ENCODE measurements at places on chromosomes 3 and 15. TPM values are rescaled to one million over a fixed set of nuclear protein-coding genes. Genes with fewer than 3 reads are reported as not detected.

PLS1 gene
- 2.4 TPM for total RNA-seq

DNA sequence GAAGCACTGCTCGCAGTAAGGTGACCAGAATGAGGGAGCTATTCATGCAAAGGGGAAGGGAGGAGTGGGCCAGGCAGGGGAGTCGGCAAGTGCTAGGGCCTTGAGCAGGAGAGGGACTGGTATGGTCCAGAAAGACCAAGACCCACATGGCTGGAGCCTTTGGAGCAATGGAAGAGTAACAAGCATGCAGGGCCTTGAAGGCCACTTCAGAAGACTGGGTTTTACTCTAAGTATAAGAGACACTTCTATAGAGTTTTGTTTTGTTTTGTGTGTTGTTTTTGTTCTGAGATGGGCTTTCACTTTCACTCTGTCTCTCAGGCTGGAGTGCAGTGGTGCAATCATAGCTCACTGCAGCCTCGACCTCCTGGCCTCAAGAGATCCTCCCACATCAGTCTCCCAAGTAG is 42.0 kb downstream of the BFSP2 start:
- DNase-seq = no peak

GRCh38 chr3:96538186-96538585 is 276.2 kb upstream of the EPHA6 start:
- no peak for DNase-seq

DNA sequence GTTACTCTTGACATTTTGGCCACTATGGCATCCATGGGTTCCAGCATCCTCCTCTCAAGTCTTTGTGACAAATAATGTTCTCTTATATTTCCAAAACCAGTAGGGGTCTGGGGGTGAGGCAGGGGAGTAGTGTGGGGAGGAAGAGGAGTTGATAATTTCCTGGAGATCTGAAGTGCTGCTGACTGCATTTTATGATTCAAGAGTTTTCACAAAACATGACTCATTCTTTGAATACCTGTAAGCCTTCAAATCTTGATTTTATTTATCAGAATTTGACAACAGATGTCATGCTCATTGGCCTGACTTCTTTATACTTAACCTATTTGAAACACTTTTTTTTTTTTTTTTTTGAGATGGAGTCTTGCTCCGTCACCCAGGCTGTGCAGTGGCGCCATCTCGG is 98.8 kb upstream of the PLXND1 start:
- no peak for DNase-seq

GRCh38 chr3:63456901-63457300 is 178.8 kb downstream of the SYNPR start:
- DNase-seq = no peak

GRCh38 chr3:64176461-64176996 is 48.7 kb downstream of the PRICKLE2 start:
- no peak for DNase-seq

DNA sequence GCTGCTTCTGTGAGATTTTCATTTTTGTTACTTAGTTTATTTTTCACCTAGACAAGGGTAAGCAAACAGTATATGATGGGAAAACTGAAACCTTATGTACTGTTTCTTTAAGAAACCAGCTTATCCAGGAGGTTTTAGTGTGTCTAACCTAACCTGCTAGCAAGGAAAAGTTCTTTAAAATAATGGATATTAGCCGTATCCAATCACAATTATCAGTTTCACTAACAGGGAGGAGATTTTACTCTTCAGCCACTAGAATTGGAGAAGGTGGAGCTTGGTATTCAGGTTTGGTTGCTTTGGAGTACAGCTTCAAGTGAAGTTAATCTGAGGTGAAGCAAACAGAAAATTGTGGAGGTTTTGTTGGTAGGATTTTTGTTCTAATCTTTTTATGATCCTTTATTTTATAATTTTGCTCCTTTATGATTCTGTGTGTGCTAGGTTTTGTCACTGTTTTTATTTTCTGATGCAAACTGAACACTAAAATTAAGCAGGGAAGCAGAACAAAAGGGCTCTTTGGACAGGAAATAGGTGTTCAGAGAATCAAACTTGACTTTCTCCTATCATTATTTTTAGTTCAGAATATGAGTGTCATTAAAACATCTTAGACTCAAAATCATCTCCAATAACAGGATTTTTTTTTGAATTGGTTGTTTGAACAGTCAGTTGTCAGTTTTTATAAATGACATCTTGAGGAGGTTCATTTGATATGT is 13.0 kb downstream of the ZFAND6 start:
- DNase-seq = no peak

DNA sequence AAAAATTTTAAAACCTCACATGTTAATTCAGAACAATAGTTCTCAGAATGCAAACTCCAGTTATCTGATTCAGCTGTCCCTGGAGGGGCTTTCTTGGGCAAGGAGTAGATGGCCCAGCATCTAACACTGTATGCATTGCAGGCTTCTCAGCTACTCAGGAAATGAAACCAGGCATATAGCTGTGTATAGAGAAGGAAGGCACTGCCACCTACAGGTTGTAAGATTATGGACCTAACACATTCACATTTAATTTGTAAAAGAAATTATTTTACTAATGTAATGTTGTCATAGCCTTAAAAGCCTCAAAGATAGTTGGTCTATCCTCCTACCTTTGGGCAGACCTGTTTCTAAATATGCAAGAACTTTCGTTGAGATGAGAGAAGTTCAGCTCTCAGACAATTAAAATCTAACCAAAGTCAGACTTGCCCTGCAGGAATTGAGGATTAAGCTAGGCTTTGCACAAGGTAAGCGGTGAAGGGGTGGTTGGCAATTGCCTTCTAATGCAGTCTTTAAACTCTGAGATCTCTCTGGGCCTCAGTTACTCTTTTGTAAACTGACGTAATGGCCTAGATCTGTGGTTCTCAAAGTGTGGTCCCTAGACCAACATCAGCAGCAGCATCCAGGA is 132.8 kb upstream of the SLC24A5 start:
- peak; percentile 44 for DNase-seq

GRCh38 chr3:105580296-105580965 is 213.7 kb downstream of the ALCAM start:
- DNase-seq = no peak

DNA sequence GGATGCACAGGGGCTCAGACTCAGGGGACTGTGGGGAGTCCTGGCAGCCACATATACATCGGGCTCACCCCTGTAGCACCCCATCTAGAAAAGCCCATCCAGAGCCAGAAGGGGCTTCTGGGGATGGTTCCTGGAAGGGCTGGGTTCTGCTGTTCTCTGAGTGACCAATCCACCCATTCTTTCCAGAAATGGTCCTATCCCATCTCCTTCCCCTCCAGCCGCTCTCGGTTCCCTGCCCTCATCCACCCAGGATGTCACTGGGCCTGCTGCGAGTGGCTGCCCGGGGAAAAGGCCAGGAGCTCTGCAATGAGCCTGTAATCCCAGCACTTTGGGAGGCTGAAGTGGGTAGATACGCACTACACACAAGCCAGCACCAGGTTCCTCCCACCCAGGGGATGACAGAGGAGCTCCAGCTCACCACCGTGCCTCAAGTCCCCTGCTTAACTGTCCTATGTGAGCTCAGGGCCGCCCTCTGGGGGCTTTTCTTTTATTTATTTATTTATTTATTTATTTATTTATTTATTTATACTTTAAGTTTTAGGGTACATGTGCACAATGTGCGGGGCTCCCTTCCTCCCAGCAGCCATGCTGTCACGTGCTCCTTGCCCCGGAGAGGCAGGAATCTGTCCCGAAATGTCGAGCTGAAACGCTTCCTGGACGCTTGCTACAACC is 13.6 kb upstream of the CSK start:
- no peak for DNase-seq

DNA sequence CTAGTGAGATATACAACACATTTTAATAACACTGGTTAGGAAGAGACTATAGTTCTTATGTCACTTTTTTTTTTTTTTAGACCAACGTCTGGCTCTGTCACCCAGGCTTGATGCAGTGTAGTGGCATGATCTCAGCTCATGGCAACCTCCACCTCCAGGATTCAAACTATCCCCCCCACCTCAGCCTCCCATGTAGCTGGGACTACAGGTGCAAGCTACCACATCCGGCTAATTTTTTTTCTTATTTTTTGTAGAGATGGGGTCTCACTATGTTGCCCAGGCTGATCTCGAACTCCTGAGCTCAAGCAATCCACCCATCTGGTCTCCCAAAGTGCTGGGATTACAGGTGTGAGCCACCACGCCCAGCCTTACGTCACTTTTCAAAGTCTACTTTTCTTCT is 100.8 kb downstream of the FOXP1 start:
- DNase-seq = no peak

RAB11A gene
- 190 TPM for total RNA-seq

DNA sequence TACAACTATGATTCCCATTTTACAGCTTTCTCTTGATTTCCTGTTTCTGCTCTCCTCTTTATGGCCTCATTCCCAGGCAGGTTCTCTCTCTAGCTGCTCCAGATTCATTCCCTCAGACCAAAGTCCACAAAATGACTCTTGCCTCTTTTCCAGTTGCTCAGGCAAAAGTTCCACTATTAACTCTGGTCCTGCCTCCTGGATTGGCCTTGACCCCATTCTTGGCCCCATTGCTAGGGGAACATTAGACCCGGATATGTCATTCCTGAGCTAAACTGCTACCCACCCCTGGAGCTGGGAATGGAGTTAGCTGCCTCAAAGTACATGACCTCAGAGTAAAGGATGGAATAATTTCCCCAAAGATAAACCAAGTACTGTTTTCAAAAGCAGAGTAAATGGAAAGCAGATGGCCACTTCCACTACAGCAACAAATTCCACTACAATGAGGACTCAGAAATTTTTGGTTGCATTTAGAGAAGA is 73.0 kb upstream of the GAP43 start:
- no peak for DNase-seq

GRCh38 chr3:107250221-107250620 is 127.0 kb upstream of the CCDC54 start:
- no peak for DNase-seq

GRCh38 chr3:185521349-185522138 is 22.7 kb upstream of the TMEM41A start:
- DNase-seq = no peak

CHST2 gene
- total RNA-seq = 44.4 TPM

LRRC2 gene
- total RNA-seq = 2.4 TPM

GRCh38 chr3:25235466-25235865 is 192.6 kb upstream of the RARB start:
- DNase-seq = no peak

DNA sequence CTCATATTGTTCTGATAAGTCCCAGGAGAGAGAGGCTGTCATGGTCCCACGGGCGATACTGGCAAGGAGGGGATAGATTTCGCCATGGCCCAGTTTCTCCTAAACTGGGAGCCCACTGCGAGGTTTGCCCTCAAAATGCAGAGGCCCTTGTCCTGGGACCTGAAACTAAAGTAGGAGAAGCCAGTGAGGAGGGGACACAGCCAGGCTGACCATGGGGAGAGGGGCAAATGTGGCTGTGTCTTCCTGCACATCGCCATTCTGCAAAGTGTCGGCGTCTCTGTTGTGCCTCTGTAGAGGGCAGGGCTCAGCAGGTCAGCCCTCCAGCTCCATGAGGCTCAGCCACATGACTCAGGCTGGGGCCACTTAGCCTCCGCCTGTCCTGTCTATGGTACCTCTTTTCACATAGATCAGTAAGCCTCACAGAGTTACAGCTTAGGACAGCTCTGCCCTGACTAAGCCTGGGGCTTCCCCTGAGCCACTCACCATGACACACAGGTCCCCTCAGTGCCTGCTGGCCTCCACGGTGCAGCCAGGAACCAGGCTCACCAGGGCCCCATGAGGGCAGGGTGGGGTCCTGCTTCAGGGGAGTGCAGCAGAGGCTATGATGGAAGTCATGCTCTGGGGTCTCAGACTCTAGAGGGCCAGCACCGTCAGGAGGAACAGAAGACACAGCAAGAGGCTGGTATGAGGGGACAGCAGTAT is 28.6 kb upstream of the PLXNA1 start:
- DNase-seq = no peak

- DNase-seq = no peak
These were observed 60.5 kb downstream of the DNASE1L3 start for GRCh38 chr3:58150130-58150809.

GRCh38 chr3:185024966-185025365 is 127.9 kb downstream of the C3orf70 start:
- DNase-seq = no peak

GNAI2 gene
- 97.0 TPM for total RNA-seq

- no peak for DNase-seq
These were observed 91.0 kb upstream of the CBLB start for GRCh38 chr3:105959851-105960250.

MAPKBP1 gene
- 31.4 TPM for total RNA-seq

GRCh38 chr15:56654624-56655023 is 78.7 kb downstream of the ZNF280D start:
- DNase-seq = no peak

DNA sequence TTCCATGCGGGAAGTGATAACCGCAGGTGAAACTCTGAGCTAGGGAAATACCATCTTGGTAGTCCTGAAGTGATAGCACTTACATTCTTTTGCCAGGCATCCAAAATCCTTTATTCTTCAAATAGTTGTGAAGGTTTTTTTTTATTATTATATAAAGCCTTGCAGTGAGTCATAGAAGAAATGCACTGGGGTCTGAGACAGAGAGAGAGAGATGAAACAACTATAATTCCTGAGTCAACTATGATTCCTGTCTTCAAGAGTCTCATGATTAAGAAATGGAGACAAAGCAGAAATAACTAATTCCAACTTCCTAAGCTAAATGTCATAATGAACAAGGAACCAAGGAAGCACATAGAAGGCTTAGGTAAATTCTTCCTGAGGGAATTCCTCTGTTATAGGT is 495.6 kb downstream of the LPP start:
- DNase-seq = no peak
